NCI-H748 treated with DMSO at 0.1 percent for 48 hours (cell line): ENCODE measurements at places on chromosomes 5 and 9.

DNA sequence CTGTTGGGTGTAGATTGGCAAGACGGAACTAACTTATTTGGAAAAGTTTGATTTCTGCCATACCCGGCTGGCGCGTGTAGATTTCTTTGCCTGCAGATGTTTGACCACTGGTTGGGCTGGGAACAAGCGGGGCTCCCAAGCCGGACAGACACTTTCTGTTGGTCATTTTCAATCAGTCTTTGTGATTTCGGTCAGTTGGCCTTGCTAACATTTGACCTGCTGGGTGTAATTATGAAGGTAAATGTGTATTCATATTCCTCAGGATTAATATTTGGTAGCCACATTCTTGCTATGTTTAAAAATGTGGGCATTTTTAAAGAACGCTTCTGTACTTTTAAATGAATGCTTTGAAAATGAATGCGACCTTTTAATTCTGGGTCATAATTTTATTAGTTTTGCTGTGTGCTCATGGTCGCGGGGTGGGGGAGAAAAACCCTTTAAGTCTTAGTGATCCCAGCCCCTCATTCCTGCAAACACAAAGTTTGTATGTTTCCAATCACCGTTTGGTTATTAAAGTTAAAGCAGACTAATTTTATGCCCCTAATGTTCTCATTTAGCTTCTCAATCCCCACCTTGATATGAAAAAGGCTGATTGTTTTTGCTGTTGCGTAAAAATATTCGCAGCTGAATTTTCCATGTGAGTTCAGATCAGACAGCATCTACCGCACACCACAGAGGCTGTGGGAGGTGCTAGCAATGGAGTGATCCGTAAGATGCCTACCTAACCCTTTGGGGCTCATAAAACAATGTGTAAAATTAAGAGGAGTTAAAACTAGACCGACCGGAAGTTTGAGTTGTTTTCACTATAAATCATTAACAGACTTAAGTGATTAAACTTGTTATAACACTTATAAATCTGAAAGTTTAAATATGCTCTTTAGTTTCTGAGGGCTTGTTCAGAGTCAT is 1.5 kb downstream of the RASGRF2 start:
- no peak for DNase-seq

- DNase-seq: no peak
These were observed 803.6 kb downstream of the NR2F1-AS1 start for GRCh38 chr5:92777421-92777820.

DNA sequence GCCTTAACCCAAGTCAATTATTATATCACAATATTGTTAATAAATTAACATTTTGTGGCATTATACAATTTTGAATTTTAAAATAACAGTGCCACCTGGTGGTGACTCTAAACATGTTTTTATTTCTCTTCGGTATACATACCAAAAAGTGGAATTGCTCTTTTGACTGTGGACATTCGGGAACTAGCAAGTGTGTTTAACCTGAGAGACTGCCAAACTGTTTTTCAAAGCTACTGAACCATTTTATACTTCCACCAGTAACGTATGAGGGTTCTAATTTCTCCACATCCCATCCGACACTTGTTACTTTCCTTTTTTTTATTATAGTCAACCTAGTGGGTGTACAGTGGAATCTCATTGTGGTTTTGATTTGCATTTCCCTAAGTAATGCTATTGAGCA is 18.3 kb upstream of the HSDL2 start:
- peak; percentile 24 for DNase-seq

- peak; percentile 64 for DNase-seq
These were observed 92.2 kb downstream of the ZNF462 start for GRCh38 chr9:106954974-106955850.

DNA sequence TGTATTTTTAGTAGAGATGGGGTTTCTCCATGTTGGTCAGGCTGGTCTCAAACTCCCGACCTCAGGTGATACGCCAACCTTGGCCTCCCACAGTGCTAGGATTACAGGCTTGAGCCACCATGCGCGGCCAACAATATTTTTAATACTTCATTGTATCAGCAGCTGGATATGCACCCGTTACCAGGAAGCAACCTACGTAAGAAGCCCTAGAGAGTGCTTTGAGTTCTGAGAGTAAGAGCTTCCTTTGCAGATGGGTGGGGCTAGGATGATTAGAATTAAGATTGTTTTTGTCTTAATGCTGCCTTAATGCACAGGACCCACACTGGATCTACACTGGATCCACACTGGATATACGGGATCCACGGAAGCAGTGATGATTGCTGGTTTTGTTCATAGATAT is 123.9 kb upstream of the ABCA1 start:
- DNase-seq: no peak
